ENCODE measurements at places on chromosomes 4 and X.
A peak's percentile ranks its signal among the peaks of the same experiment; 100 is the strongest.

- no peak for DNase-seq
Measured at GRCh38 chr4:169330811-169331210, 60.1 kb upstream of the SH3RF1 start.

- DNase-seq = no peak
Measured at GRCh38 chr4:6727943-6728250, 11.9 kb downstream of the BLOC1S4 start.

DNA sequence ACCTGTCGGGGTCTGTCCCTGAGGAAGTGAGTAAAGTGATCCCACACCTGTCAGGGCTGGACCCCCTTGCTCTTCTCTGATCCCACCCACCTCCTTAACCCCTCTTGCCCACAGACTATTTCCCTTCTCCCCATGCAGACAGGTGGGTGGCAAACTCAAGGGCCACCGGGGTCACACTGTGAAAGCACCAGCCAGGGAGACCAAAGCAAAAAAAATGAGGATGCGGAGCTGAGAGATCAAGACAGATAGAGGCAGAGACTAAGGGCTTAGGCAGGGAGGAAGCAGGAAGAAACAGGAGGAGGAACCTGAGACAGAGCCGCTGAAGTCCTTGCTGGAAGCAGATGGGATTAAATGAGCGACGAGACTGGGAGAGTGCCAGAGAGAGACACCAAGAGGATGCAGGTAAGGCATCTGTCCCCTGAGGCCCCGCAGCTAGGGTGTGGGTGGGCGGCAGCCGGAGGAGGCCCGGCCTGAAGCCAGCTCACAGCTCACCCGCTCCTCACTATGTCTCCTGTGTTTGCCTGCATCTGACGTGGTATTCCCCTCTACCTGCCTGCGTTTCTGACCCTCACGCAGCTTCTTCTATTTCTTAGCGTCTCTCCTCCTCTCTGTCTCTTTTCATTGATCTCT lies 7.2 kb downstream of the TIMM17B start:
- peak; percentile 81 for DNase-seq

DNA sequence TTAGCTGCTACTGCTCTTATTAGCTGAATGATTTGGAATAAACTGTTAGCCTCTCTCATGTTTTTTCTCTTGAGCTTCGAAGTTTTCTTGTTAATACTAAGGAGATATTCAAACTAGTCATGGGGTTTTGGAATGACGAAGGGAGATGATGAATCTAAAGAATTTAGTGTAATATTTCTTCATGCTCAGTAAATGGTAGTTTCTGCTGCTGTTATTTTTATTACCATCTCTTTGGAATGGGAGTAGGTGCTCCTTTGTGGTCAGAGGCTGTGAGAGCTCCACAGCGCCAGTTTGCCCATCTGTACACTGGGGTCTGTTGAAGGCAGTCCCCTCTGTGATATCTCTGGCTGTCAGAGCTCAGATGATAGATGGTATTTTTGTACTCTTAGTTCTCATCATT lies 33.7 kb downstream of the HTT start:
- no peak for DNase-seq

DNA sequence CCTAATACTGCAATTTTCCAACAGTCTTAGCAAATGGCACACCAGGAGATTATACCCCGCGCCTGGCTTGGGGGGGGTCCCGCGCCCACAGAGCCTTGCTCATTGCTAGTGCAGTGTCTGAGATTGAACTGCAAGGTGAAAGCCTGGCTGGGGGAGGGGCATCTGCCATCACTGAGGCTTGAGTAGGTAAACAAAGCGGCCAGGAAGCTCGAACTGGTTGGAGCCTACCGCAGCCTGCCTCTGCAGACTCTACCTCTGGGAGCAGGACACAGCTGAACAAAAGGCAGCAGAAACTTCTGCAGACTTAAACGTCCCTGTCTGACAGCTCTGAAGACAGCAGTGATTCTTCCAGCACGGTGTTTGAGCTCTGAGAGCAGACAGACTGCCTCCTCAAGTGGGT lies 172.8 kb upstream of the NAP1L5 start:
- DNase-seq = no peak

DNA sequence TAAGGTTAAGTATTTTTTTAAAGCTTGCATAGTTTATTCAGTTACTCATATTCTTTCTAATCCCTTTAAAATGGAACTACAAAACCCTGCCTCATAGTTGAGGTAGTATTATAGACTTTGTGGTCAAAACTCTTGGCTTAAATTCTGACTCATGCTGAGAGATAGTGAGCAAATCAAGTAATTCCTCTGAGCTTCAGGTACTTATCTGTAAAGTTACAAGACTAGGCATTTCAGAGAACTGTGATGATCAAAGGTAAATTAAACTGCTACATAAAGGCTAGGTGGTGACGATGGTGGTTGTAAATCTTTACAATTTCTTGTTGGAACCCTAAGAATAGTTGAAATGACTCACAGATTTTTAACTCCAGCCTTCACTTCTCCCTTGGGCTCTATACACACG lies 3.2 kb upstream of the CLOCK start:
- DNase-seq = no peak
